ENCODE measurements at places on chromosomes 3 and 15.

GRCh38 chr3:4416961-4417360 lies 50.1 kb downstream of the SUMF1 start:
- peak; percentile 83 for DNase-seq

GRCh38 chr3:66149269-66149668 lies 71.5 kb upstream of the SLC25A26 start:
- no peak for DNase-seq

DNA sequence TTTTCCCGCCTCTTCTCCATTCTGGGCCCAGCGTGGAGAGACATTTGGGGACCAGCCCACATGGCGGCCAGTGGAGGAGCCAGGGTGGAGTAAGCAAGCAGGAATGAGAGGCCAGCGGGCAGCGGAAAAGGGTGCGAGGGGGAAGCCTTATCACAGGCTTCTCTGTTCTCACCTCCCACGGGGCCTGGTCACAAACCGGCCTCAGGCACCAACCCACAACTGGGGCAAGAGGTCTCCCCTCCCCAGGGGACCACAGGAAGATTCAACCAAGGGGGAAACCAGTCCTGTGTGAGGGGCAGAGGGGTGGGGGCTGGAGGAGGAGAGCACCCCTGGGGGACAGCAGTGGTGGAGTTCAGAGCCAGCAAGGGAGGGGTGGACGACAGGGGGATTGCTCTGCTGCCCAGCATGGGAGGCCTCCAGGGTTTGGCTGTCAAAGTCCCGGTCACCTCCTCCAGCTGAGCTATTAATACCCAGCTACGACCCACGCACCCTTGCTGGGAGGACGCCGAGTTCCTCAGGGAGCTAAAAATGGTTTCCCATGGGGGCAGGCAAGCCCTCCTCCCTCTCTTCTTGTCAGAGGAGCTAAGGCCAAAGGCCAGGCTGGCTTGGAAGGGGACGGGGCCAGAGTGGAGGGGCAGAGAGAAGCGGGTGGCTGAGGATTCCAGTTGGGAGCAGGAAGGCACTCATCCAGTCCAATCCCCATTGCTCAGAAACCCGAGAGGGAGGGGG lies 23.8 kb upstream of the RPL29 start:
- DNase-seq = no peak

- peak; percentile 51 for DNase-seq
Observed at GRCh38 chr3:126959921-126960603, 22.9 kb upstream of the PLXNA1 start.

- no peak for DNase-seq
Observed at GRCh38 chr3:14318646-14319045, 83.8 kb upstream of the SLC6A6 start.

DNA sequence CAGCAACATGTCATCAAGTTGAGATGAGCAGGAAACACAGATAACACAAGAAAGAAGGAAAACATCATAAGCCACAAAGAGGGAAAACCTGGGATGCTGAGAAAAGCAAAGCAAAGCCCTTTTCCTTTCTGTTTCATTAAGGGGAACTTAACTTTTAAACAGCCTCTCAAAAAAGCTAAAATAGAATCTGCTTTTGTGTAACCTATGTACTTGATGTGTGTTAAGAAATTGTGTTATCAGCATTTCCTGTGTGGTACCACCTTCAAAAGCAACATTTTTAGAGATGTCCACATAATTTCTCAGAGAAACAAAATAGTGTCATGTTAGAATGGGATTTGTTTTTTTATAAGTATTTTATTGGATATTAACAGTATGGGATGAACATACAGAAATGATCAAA lies 206.2 kb downstream of the IL20RB start:
- DNase-seq = no peak

DNA sequence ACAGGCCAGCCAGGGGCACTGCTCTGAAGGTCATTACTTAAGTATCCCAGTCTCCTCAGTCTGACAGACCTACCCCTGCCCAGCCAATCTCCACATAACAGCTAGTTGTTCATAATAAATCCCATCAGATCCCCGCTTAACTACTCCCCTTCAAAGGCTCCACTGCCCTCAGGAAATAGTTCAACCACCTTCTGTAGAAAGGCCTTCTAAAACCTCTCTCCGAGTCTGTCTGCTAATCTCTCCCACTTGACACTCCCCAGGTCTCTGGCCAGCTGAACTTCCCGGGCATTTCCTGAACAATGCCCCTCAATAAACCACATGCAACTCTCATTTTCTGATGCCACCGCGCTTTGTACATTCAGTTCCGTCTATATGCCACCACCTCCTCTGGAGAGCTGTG lies 6.0 kb downstream of the PRC1 start:
- DNase-seq = no peak

DNA sequence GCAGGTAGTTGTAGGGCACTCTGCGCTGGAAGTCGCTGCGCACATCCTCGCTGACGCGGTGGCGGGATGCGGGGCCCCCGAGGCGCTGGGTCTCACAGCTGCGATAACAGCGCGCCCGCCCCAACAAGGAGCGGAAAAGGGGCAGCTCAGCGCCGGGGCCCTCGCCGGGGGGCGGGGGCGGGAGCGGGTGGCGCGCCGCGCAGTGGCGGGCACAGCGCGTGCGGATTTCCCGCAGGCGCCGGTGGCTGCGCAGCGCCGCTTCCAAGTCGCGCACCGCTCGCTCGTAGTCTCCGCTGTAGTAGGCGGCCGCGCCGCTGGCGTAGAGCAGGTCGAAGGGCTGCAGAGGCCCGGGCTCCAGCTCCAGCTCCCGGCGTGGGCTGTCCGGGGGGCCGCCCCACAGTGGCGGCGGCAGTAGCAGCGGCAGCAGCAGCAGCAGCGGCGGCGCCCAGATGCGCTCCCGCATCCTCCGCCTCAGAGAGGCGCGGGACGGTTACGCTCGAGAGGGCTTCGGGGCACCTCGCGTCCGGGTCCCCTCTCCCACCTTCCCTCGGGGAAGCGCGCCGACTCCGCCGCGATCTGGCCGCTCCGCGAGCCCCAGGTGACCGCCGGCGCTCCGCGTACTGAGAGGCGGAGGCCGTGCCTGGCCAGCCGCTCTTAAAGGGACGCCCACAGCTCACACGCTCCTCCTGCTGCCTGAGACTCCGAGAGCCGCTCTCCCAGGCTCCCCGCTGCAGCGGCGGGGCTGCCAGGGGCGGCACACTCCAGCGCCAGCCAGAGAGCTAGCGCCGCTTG lies at the start of gene P3H2:
P3H2 (minus strand) TSS at position 629 of the 792 bp plus-strand sequence; CDS start at position 463, 166 bp downstream.
- DNase-seq = peak; percentile 94

DNA sequence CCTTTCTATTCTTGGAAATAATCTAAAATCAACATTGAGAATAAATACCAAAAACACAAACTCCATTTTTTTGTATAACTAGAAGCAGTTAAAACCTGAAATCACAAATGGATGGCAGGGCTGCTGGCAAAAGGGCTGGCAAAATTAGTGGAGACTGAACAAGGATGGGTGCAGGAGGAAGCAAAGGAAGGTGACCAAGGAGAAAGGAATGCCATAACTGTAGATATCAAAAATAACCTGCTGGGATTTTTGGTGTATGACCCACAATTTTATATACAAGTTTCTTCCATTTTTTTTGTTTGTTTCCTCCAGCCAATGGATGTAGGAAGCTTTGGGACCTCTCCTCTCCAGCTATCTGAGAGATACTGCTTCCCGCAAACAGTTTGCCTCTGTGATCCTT lies 12.7 kb downstream of the CFAP44 start:
- no peak for DNase-seq

DNA sequence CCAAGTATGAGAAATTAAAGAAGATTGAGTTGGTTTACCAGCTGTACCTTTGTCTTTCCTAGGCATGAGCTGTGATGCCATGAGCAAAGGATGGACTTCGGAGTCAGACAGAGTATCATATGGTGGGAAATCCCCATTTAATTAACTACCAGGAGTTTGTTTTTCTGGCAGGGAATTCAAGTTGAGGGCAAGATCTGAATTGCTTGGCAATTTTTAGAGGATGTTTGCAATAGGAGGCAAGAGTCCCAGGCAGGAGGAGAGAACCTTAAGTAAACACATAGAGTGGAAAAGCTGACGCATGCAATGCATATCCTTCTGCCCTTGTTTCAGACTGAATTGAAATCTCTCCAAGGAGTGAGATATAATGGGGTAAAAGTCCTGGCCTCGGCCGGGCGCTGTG lies 569.7 kb upstream of the MDFIC2 start:
- peak; percentile 22 for DNase-seq

- no peak for DNase-seq
Observed at GRCh38 chr15:74304431-74304830, 63.0 kb downstream of the CYP11A1 start.

DNA sequence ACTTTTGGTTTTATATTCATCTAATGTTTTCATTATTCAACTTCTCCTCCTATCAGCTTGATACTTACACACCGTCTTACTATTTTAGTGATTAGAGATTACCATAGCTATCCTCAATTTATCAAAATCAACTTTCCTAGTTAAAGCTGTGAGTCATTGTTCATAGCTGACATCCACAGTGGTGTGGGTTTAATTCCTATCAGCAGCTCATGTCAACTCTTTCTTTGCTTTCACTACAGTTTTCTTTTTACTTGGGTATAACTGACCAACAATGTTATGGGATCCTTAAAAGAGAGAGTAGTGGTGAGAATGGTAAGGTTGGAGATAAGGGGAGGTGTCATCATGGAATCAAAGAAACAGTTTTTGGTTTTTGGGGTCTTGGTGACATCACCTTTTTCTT lies 112.7 kb downstream of the NFKBIZ start:
- peak; percentile 24 for DNase-seq

DNA sequence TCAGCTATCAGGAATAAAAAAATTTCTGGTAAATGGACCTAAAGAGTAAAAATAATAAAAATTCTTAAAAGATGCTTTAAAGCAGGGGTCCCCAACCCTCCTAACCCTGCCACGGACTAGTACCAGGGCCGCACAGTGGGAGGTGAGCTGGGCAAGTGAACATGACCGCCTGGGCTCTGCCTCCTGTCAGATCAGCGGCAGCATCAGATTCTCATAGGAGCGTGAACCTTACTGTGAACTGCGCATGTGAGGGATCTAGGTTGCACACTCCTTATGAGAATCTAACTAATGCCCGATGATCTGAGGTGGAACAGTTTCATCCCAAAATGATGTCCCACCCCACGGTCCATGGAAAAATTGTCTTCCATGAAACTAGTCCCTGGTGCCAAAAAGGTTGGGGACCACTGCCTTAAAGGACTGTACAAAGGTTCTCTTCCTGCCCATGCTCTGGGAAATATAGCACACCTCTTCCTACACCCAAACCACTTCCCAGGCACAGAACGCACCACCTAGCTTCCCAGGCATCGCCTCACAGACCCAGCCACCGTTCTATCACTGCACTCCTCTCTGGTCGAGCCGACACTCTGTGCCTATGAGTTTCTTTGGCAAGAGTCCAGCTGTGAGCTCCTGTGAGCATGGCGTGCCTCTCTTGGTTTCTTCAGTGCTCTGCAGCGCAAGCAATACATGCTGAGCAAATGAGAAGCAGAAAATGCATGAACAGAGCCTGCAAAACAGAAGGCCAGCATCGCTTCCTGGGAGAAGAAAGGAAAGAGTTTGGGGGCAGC lies 104.9 kb downstream of the OCA2 start:
- DNase-seq = no peak

DNA sequence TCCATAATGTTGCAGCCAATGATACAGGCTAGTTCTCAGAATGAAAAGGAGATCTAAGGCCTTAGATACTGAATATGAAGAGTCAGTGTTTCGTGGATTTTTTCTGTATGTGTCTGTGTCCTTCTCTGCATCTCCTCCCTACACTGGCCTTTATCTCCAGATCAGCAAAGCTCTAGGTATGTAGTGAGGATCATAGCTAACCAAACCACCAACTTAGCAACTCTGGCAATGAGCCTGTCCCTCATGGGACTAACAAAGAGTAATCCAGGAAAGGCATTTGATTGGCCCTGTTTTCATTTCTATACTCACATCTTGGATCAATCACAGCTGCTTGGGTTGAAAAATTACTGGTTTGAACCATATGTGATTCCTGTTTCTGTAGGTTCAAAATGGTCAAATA lies 18.6 kb upstream of the CNTN3 start:
- peak; percentile 87 for DNase-seq

GRCh38 chr3:9100513-9100894 lies 137.2 kb upstream of the RAD18 start:
- no peak for DNase-seq

DNA sequence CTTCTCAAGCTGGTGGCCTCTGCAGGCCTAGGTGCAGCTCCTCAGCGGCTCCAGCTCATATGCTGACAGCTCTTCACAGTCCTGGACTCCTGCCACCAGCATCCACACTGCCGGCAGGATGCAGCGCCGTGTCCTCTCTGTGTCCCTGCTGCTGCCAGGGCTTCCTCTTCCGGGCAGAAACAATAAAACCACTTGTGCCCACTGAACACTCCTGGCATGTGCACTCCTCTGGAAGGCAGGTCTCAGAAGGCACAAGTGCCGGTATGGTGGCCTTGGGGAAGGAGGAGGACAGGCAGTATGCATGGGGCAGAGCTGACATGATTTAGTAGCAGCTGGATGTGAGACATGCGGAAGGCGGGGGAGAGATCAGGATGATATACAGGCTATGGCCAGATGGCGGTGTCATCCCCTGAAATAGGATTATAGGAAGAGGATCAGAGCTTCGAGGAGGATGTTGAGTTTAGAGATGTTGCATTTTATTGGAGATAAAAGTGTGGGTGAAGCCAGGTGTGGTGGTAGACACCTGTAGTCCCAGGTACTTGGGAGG lies 7.5 kb upstream of the MAN2A2 start:
- peak; percentile 41 for DNase-seq

DNA sequence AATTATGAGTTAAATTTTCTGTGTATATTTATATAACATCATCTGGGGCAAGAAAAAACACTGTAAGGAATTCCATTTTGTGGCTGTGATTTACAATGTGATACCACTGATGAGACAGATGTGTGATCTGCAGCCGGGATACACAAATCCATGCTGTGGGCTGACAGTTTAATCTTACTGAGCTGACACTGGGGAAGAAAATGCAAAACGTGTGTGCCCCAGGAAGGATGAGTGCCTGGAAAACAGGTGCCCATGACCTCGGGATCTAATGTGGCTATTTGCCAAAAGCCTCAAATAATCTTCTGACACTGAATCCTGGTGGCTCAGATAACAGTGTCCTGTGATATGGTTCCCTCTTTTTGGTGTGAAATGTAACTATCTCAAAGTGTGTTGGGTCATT lies 10.5 kb downstream of the MYRIP start:
- no peak for DNase-seq

- no peak for DNase-seq
Observed at GRCh38 chr15:67059127-67059553, 6.3 kb upstream of the SMAD3 start.

GRCh38 chr15:46297766-46298165 lies 662.9 kb downstream of the SQOR start:
- DNase-seq = no peak

- DNase-seq = no peak
Observed at GRCh38 chr3:141816958-141817357, 53.8 kb downstream of the GRK7 start.

- no peak for DNase-seq
Observed at GRCh38 chr15:67024998-67025368, 40.4 kb upstream of the SMAD3 start.

- peak; percentile 73 for DNase-seq
Observed at GRCh38 chr3:86978111-86978551, 12.8 kb downstream of the VGLL3 start.

- no peak for DNase-seq
Observed at GRCh38 chr3:33312361-33312760, 35.1 kb downstream of the FBXL2 start.

Data from fibroblast of skin of scalp (primary cell).